ENCODE measurements at places on chromosomes 6 and 20.

GRCh38 chr6:43223175-43223574, 6.1 kb downstream of the DNPH1 start:
- DNase-seq: no peak

DNA sequence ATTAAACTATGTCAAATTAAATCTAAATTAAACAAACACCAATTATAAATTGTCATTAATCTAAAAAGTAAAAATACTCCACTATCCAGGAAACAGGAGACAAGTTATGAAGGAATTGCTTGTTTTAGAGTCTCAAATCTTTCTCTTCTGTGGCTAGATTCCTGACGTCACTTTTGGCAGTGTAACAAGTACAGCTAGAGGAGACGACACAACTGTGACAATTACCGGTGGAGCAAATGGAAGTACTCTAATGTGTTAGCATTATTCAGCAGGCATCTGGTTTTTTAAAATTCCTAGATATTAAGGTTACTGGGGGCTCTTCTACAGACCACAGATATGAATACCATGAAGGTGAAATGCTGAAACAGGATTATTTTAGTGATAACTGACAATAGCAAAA, 1042.7 kb downstream of the EPHA7 start:
- DNase-seq: no peak

DNA sequence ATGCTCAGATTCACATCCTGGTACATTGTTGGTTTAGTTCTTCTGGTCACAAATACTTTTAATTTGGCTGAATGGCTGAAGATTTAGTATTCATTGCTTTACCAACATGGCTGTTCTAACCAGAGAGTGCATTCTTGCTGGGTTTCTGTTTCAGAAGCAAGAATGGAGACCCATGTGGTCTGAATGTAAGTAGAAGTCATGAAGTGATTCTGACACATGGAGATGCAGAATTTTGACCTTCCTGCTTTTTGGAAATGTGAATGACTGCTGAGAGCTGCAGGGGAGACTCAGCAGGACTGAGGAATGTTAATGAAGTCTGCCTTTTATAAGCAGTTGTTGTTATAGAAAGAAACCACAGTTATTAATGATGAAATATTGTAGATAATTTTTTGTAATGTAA, 576.1 kb upstream of the MARCKS start:
- no peak for DNase-seq

- DNase-seq: no peak
Observed at GRCh38 chr6:90494067-90494780, 92.6 kb downstream of the MAP3K7 start.

DNA sequence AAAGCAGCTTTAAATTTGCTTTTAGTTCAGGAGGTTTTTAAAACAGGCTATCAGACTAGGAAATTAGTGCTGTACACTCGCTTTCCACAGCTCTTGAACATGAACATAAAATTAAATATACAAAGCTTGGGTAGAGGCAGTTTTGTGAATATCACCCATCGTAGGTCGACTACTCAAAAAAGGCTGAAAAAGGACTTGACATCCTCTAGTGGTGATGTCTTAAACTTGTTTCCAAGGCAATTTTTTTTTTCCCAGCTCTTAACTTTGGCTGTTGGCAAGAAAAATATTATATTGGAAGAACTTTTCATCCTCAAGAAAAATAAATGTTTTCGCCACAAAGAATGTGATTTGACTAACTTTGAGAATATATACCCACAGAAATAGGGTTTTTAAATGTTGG, 2.9 kb downstream of the MAP7 start:
- DNase-seq: no peak

- no peak for DNase-seq
Observed at GRCh38 chr6:84872996-84873723, 108.8 kb upstream of the TBX18 start.

- no peak for DNase-seq
Observed at GRCh38 chr20:24962510-24962909, 13.4 kb downstream of the CST7 start.

All from substantia nigra (tissue), 51 donors.